ENCODE measurements at places on chromosomes 7 and 10.

DNA sequence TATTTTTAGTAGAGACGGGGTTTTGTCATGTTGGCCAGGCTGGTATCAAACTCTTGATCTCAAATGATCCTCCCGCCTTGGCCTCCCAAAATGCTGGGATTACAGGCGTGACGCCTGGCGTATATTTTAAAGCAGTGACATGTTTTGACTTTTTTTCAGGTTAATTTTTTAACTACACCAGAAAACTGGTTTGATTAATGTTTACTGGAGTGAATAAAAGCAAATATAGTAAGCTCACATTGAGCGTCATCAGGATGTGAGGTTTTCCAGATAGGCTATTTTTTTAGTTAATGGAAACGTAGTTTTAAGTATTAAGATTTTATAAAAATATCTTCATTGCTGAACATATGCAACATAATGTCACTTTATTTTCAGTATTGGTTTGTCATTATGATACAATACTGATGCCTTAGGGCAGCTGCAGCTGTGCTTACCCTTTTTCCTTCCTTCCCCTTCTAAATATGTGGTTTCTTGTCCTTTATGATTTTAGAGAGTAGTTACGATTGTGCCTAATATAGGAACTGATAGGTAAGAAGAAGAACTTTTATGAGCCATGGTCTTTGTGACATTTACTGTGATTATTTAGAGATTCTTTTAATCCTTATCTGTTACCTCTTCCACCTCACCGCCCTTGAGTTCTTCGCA lies 37.3 kb downstream of the TMEM60 start:
- no peak for DNase-seq

- DNase-seq, result no peak
Measured at GRCh38 chr10:113854761-113855588, 514 bp downstream of the NHLRC2 start.

DNA sequence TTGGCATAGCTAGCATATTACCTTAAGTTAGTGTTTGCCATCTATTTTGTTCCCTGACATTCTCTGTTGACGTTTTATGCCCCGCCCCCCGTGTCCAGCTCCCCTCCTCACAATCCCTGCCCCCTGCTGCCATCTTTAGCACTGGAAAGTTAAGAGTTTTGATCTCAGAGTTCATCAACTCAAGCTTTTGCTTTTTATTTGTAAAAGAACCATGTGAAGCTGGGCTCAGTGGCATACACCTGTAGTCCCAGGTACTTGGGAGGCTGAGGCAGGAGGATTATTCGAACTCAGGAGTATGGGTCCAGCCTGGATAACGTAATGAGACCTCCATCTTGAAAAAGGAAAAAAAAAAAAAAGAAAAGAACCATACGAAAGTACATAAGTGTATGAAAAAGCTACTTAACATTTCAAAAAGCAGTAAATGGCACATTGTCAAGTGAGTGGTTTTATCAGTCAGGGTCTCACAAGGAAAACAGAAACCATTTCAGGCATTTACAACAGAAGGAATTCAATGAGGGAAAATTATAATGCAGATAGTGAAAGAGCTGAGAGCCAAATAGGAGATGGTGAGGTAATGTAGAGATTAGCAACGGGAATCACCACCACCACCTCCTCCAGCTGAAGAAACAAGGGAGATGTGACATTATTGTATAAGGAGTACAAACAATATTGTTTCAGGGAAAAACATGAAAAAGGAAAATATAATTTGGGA lies 64.9 kb downstream of the MCU start:
- DNase-seq, result no peak

DNA sequence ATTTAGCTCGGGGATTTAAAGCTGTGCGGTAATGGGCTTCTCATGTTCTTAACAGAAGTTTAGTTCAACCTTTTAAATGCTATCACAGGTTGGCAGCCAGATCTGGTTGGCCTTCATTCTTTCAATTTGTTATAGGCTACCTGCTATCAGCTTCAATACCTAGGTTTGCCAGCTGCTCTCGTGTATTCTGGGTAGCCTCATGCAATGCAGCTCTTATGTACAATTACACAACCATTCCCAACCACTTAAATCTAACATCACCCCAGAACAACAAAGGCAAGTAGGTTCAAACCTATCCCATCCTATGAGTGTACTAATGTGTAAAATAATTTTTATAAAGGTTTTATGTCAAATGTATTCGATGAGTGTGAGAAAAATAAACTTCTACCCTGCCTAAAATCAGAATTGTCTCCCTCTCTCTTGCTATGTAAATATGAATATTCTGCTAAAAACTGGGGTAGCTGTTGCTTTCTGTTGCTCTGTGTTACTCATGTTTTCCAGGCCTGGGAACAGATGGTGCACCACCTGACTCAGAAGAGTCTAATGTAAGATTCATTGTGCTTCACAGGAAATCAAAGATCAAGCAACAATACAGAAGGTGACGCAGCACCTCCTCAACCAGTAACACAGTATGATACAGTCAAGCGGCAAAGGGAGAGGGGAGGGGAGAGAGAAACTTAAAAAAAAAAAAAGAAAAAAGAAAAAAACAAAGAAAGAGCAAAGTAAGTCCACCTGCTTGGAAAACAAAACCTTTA lies 188.6 kb downstream of the ETV1 start:
- peak; percentile 26 for DNase-seq

DNA sequence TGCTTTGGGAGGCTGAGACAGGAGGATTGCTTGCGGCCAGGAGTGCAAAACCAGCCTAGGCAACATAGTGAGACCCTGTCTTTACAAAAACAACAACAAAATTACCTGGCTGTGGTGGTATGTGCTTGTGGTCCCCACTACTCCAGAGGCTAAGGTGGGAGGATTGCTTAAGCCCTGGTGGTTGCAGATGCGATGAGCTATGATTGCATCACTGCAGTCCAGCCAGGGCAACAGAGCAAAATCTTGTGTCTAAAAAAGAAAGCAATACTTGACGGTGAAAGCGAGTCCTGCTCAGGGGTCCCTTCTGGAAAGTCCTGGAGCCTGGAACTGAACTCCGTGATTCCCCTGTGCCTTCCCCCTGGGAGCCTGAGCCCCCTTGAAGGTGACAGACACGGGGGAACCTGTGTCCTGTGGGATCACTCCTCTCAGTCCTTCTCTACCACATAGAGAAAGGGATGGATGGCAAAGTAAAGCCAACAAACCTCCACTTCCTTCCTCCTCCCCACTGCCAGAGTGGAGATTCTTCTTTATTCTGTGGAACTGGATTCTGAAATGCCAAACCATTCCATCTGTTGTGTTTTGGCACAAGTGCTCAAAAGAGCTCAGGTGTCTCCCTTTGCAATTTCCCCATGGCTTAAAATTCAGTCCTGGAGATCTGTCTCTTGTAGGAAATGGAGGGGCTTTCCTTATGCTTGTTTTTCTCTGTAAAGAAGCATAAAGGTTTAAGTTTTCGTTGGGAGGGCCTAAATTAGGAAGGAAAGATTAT lies 50.6 kb downstream of the KIAA1217 start:
- no peak for DNase-seq

- DNase-seq, result no peak
Measured at GRCh38 chr10:119161680-119162451, 3.6 kb downstream of the SFXN4 start.

- no peak for DNase-seq
Measured at GRCh38 chr10:72875250-72876055, 18.1 kb upstream of the OIT3 start.

DNA sequence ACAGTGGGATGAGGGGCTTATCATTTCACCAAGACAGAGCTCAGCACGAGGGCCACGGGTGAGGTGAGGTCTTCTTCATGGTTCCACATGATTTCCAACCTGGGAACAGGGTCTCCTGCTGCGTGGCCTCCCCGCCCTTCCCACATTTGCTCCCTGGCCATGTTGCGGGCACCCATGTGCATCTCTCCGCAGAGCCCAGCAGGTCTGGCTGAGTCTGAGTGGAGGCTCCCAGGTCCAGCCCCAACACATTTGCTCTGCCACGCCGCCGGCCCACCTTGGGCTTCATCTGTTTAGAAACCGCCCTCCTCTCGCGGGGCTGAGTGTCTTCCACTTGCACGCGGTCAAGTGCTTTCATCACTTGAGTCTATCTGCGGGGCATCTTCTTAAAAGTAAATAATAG lies 14.8 kb upstream of the PRKAR1B start:
- no peak for DNase-seq

DNA sequence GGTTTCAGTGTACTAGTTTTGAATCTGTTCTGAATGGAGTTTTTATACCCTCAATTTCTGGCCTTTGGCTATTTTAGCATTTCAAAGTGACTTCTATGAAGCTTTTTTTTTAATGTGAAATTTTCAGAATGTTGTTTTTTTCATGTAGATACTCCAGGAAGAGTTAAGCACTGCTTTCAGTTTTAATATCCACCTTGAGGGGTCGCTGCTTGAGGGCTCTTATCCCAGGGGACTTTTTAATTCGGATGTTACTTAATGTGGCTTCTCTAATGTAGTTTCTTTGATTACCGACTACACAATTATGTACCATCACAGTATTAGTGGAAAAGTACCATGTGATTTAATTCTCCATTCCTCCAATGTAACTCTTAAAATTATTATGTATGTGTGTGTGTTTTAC lies 5.2 kb downstream of the IFIT5 start:
- no peak for DNase-seq

GRCh38 chr7:20624666-20625385 lies 9.4 kb downstream of the ABCB5 start:
- no peak for DNase-seq

DNA sequence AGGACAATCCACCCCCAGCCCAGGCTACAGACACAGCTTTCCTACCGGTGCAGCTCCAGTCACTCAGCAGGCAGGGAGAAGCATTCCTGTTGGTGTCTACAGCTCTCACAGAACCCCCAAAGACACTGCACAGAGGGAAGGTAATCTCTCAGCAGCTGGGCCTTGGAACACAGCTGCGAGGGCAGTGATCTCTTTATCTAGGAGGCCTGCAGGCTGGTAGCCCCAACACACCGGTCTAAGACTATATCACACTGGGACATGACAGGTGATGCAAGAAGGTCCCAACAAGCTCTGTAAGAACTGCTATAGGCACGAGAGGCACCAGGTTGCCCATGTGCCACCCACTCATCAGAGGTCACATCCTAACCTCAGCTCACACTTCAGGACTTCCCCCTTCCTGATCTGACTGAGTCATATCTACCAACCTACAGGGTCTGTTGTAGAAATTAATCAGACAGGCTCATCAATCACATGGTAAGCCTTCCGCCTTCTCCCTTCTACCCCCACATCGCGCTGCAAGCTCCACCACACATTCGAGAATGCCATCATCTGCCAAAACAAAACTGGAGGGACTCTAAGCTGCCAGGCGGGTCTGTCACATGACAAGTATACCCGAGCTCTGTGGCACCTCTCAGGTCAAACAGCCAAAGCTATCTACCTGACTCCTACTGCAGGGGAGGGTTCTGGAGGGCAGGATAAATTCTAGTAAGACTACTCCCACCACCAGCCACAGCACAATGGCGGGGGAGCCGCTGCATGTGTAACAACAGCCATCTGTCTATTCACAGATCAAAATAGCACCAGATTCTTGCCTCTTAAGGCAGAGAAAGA lies 26.1 kb downstream of the FAM53B start:
- no peak for DNase-seq

GRCh38 chr7:119228482-119228881 lies 1004.0 kb downstream of the ANKRD7 start:
- no peak for DNase-seq

- DNase-seq, result peak; percentile 68
Measured at GRCh38 chr7:55185941-55186609, 167.3 kb downstream of the EGFR start.

GRCh38 chr7:32241636-32242035 lies 171.4 kb upstream of the PDE1C start:
- no peak for DNase-seq

DNA sequence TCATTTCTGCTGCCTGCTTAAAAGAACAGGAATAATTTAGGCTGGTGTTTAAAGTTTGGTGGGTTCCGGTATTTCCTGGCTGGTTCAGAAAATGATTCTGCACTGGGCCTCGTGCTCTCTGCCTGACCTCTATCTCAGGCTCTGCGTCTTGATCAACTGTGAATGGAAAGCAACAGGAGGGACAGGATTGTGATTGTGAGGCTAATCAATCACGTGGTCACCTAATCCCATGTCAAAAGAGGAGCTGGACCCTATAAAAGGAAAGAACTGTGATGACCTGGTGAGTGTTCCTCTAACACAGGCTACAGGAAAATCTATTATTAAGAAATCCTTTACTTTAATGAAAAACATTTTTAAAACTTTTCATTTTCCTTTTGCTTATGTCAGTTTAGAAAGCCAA lies at the start of gene DHX32:
Gene DHX32 (minus strand): TSS at position 101 of the 400 bp plus-strand sequence. CDS start 468 bp downstream, outside the sequence.
- no peak for DNase-seq

- DNase-seq, result no peak
Measured at GRCh38 chr10:46282842-46283574, 3.8 kb upstream of the ANTXRL start.

DNA sequence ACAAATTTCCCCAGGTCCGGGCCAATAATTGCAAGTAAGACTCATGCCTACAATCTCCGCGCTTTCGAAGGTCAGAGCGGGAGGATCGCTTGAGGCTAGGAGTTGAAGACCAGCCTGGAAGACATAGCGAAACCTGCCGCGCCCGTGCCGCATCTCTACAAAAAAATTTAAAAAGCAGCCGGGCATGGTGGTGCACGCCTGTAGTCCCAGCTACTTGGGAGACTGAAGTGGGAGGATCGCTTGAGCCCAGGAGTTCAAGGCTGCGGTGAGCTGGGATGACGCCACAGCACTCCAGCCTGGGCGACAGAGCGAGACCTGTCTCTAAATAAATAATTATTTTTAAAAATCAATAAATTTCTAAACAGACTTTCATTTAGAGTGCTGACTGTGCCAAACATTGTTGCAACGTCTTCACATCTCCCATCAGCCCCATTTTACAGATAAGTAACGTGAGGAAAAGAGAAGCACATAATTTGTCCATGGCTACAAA lies 494 bp upstream of the CFAP43 start:
- DNase-seq, result no peak

DNA sequence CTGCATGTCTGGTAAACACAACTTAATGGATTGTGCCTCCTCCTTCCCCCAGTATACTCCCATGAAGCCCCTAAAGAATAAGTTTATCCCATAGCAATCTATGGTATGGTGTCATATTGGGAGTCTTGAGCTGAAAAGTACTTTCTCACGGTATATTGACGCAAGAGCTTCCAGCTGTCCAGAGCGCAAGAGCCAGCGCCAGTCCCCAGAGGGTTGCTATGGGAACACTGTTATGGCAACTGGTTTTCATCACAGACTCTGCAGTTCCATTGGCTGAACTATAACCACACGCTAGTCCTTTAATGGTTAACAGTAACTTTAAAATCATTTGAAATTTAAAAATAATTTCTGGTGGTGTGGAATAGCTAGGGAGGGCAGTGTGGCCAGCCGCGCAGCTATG lies 46.9 kb downstream of the PRPF18 start:
- DNase-seq, result peak; percentile 65

DNA sequence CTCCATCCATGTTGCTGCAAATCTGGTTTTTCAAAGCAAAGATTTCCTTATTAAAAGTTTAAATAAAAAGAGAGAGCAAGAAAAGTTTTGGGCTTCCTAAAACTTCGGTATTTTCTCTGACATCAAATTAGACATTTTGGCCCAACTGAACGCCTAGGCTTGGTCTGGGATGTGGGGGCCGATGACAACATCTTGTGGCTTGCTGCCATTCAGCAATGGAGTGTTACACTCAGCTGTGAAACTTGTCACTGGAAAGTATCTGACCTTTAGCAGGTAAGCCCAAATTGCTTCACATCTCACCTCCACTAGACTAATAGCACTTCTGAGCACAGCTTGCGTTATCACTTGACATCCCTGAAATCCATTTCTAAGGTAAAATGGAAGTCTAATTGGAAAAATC lies 320.6 kb downstream of the GATA3 start:
- DNase-seq, result no peak

Data from AG04449 (cell line).